Activated T-cell treated with anti-CD3 and anti-CD28 coated beads, Interleukin-2, amount 50 U/mL, for 1 hour (primary cell): ENCODE measurements at places on chromosomes 12 and 14.

GRCh38 chr12:24854908-24855307, 94.0 kb downstream of the BCAT1 start:
- no peak for DNase-seq

DNA sequence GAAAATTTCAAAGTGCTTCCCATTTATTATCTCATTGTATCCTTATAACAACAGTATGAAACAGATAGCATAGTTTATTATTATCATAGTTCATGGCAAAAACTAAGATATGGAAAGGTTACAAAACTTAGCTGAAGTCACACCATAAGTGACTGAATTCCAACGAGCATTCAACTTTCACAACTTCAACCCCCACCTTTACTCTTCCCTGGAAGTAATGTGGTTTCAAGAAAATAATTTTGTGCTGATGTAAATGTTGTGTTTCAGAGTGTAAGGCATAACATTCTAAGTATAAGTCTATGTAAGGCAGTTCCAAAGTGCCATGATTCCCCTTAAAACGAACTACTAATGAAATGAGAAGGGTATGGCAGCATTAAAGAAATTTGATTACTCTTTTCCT, 454.5 kb downstream of the BCAT1 start:
- no peak for DNase-seq

- DNase-seq, result no peak
Observed at GRCh38 chr12:57416039-57416996, 14.5 kb downstream of the R3HDM2 start.

- no peak for DNase-seq
Observed at GRCh38 chr12:65814038-65814437, 10.2 kb upstream of the HMGA2 start.

DNA sequence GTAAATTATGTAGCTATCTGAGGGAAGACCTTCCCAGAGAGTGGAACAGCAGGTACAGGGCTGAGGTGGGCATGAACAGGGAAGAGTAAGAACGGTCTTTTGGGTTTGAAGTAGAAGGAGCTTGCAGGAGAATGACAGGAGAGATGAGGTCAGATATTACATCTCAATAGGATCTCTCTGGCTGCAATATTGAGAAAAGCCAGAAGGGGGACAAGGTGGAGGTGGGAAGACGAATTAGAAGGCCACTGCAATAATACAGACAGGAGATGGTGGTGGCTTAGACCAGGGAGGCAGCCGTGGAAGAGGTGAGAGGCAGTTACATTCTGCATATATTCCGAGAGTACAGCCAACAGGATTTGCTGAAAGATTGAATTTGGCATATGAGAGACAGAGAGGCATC, 310.2 kb downstream of the APAF1 start:
- DNase-seq, result no peak
